ENCODE measurements at places on chromosomes 16 and 17.

GRCh38 chr17:77359236-77359635 is 218.5 kb downstream of the SEC14L1 start:
- no peak for DNase-seq

GRCh38 chr17:70523426-70523825 is 354.1 kb downstream of the KCNJ2 start:
- DNase-seq = no peak

GRCh38 chr16:9898555-9898954 is 283.7 kb downstream of the GRIN2A start:
- DNase-seq = no peak

GRCh38 chr16:84730406-84731106 is 30.8 kb downstream of the USP10 start:
- peak; percentile 33 for DNase-seq

DNA sequence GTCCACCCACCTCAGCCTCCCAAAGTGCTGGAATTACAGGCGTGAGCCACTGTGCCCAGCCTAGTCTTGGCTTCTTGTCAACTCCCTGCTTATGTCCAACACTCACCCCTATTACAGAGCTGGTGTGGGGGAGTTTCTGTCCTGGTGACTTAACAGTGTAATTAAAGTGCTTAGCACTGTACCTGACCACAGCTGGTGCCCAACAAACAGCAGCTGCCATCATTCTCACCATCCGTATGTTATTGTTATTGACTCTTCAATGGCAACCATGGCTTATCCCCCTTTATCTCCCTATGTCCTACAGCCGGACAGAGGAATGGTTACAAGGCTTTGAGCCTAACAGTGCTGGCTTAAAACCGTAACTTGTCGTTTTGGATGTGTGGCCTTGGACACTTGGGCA is 17.0 kb upstream of the BRCA1 start:
- no peak for DNase-seq

DNA sequence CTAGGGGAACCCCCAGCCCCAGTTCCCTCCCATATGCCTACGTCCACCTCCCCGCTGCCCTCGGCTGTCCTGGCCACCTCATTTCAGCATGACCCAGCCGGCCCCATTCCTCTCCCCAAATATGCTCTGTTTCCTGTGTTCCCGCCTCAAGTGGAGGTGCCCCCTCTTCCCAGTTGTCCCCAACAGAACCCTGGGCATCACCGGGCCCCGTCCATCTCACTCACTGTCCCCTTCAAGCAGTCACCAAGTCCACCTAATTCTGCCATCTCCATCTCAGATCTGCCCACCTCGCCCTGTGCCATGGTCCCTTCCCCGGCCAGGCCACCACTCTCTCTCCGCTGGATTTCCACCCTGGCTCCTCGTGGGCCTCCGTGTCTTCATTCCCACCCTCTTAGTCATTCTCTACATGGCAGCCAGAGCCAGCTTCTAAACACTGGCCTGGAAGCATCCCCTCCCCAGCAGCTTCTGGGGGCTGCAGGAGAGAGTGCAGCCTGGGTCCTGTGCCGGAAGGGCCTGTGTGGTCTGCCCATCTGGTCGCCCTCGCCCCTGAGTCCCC is 12.8 kb downstream of the CDK3 start:
- DNase-seq = no peak

- no peak for DNase-seq
Observed at GRCh38 chr17:73595931-73596330, 48.3 kb downstream of the SDK2 start.

DNA sequence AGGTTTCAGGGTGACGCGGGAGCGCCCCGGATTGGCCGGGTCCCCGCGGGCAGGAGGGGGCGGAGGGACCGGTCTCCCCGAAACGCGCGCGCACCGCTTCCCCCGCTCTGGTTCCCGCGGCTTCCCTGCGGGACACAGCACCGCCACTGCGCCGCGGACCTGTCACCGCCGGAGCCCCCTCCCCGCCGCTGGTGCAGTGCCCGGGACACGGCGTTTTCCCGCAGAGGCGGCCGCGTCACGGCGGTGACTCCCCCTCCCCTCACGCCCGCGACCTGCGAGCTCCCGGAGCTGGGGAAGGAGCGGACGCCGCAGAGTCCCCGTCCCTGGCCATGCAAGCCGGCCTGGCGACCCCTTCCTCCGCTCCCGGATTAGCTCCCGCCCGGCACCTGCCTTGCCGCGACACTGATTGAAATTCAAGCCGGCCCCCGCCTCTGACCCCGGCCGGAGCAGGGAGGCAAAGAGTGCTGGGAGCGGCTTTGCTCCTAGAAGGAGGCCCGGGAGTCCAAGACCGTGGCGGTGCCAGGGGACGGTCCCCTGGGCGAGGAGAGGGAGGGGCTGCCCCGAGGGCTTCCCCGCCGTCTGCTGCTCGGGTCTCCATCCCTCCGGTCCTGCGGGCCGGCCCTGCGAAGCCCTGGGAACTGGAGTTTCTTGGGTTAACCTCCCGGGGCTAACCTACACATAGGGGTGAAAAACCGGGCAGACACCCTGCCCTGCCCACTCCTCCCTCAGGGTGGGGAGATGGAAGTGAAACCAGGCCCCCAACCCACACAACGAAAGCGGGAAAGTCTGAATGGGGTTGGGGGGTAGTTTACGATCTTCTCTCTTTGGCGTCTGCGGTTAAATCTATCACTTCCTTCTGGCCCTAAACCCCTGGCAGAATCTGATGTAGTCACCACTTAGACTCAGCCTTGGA is 1.0 kb downstream of the RHBDL3 start:
- DNase-seq = no peak

- DNase-seq = peak; percentile 25
Observed at GRCh38 chr16:89293276-89294143, 76.0 kb downstream of the ZNF778 start.

GRCh38 chr16:1991135-1991551 is 1.4 kb downstream of the SYNGR3 start:
- DNase-seq = no peak

DNA sequence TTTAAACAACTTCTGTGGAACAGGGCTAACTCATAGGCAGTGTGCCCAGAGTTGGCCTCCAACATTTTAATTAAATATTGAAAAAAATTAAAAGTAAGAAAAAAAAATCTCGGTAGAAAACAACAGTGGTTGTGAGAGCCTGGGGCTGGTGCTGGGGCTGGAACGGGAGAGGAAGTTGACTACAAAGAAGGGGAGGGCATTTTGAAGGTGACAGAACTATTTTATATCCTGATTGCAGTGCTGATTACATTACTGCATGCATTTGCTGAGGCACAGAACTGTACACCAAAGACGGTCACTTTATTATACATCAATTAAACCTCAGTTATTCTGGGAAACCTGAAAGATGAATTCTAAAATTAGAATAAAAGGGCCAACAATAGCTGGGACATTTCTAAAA is 142.5 kb downstream of the PARN start:
- DNase-seq = no peak

GRCh38 chr17:39118674-39119419 is 32.6 kb downstream of the PLXDC1 start:
- no peak for DNase-seq

DNA sequence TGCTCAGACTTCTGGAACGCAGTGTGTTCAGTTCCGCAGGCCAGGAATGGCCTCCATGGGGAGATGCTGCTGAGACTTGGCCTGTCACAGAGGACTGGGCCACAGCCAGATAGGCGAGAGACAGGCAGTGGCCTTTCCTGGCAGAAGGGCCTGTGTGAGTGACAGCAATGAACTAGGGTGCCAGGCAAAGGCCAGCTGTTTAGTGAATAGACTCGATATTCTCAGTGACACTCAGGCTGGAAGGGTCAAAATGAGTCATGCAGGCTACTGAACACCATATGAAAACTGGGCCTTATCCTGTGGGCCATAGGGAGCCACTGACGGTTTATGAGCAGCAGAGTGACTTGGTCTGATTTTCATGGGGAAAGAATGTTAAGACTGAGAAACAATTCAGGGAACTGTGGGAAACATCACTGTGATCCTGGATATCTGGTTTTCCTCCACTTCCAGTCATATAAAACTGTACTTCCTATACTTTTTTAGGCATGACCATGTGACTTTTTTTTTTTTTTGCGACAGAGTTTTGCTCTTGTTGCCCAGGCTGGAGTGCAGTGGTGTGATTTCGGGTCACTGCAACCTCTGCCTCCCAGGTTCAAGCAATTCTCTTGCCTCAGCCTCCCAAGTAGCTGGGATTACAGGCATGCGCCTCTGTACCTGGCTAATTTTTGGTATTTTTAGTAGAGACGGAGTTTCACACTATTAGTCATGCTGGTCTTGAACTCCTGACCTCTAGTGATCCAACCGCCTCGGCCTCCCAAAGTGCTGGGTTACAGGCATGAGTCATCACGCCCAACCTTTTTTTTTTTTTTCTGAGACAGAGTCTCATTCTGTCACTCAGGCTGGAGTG is 5.2 kb upstream of the NUBP1 start:
- peak; percentile 42 for DNase-seq

DNA sequence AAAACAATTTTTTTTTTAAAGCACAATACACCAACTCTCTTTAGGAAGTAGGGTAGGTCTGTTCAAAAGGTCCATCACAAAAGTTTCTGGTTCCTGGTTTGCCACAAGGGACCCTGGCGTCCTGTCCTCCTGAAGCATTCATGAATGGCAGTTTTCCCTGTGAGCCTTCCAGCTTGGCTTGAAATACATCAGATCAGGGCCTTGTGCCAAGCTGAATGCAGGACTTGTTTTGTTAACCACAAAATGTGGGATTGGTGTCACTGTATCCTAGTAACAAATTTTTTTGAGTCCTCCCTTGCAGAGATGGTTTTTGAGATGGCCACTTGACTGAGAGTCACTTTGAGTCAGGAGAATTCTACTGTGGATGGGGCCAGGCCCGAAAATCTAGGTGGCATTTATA is 3.9 kb downstream of the GNAO1 start:
- no peak for DNase-seq

DNA sequence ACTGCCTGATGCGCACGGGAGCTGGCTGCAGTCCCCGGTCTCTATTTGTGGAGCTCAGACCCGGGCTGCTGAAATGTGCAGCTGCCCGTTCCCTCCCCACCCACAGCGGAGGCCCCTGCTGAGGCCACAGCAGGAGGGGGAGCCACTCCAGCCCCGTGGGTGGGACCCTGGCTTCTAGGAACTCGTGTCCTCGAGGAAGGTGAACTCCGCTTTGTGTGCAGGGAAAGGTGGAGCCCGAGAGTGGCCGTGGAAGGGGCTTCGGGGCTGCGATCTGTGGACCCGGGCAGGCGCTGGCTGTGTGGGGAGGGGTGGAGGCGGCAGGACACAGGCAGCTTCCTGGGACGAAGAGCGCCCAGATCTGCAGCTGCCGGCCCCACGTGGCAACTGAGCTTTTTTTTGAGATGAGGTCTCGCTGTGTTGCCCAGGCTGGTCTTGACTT is 2.9 kb downstream of the CCDC154 start:
- no peak for DNase-seq

DNA sequence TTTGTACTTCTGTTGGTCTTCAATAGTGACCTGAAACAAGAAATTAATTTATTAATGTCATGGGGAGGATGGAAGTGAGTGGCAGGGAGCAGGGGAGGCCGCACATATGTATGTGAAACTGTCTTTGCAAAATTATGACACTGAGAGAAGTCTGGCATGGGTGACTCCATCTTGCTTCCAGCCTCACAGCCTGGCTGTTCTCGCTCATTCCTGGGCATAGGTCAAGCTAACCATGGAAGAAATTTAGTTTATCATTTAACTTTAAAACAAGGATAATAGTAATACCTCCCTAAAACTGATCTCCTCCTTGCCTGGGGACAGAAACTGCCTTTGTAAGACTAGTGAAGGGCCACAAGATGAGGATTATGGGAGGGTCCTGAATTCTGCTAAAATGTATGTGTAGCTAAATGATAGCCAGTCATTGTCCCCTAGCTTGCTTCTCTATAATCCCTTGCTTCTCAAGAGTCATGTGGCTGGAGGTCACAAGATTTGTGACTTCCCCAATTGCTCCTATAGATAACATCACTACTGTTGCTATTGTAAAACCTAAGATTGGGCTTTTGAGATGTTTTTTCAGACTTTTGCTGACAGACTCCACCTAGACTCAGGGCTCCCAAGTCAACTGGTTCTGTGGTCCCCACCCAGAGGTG is 126.0 kb downstream of the HS3ST3A1 start:
- no peak for DNase-seq

DNA sequence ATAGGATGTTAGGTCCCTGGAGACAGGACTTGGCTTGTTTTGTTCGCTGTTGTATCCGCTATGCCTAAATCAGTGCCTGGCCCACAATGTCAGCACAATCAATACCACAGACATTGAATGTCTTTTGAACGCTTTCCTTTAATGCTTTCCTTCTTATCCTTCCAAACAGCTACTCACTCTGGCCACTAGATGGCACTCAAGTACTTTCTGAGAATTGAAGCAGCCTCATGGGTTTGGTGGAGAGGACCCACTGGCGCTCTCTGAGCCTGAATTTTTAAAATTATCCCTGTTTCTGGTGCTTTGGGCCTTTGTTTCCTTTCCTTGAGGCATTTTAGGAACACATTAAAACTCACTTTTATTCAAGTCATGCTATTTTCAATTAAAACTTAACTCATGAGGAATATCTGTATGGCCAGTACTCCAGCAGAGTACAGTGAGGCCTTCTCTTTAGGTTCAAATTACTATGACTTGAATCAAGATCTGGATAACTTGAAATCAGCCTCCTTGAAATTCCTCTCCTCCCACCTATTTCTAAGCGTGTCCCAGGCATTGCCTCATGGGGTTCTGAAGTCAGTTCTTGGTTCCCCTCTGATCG is 3.2 kb upstream of the NLRP1 start:
- DNase-seq = peak; percentile 49

DNA sequence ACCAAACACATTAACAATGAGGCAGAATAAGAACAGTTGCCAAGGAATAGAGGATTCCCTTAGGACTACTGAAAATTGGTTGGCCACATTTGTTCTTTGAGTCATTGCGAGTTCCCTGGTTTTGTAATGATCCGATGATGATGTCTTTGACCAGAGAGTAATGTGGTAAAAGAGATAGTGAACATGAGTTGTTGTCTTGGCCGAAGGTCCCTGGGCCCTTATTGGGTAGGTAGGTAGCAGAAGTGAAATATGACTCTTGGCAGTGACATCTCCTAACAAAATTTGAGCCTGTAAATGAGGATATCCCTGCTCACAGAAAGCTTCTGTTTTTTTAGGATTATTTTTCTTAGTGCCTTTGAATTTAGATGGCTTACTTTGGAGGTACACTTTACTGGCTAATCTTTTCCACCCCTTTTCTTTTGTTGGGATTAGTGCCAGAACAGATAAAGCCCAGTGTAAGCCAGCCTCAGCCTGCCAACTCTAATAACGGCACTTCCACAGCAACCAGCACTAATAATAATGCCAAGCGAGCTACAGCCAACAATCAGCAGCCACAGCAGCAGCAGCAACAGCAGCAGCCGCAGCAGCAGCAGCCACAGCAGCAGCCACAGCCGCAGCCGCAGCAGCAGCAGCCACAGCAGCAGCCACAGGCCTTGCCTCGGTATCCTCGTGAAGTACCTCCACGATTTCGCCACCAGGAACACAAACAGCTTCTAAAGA is 47.2 kb downstream of the TNRC6A start:
- DNase-seq = no peak

DNA sequence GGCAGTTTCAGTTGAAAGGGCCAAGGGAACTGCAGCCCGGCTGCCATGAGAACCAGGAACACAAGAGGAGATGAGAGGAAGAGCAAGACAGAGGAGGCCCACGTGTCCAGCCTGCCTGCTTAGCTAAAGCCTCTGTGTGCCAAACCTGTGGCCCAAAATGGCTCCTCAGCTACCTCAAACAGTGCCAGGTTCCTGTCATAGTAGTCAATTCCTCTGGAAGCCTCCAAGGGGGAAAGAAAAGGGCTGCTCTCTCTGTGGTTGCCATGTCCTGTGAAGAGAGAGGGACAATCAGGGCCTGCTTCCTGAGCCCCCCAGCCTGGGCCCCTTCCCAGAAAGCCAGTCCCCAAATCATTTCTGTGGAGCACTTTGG is 5.2 kb downstream of the SLC12A4 start:
- no peak for DNase-seq
